ENCODE measurements at places on chromosomes 7 and 10.

GRCh38 chr7:42549866-42550485 lies 313.0 kb upstream of the GLI3 start:
- DNase-seq, result no peak

- no peak for DNase-seq
Observed at GRCh38 chr7:141232286-141233051, 158.6 kb downstream of the TMEM178B start.

GRCh38 chr7:1985936-1986335 lies 246.8 kb downstream of the MAD1L1 start:
- DNase-seq, result no peak

DNA sequence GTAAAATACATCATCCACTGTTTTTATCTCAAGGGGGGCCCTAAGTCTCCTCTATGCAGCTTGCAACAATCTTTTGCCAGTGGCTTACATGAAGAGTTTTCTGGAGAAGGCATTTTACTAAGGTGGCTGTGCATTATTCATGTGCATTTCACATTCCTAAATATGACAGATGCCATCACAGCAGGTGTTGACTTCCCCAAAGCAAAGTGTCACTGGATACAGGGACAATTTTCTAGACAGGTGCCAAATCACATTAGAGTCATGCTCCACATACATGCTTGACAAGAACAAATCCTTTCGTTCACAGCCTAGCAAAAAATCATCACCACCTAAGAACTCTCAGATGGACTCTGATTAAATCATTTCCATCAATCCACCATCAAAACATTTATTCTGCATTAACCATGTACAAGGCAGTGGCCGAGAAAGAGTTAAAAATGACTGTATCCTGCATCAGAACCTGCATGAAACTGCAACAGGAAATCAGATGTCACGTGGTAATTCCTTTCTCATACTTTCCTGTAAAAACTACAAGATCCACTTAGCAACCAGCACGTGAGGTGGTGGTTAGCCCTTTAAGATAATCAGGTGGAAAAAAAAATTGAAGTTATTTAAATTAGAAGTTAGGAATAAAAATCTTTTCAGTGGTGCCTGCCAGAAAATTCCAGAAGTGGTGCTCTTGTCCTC lies 88.2 kb upstream of the AFAP1L2 start:
- DNase-seq, result peak; percentile 38

GRCh38 chr7:86958380-86958779 lies 101.1 kb downstream of the ELAPOR2 start:
- DNase-seq, result no peak

DNA sequence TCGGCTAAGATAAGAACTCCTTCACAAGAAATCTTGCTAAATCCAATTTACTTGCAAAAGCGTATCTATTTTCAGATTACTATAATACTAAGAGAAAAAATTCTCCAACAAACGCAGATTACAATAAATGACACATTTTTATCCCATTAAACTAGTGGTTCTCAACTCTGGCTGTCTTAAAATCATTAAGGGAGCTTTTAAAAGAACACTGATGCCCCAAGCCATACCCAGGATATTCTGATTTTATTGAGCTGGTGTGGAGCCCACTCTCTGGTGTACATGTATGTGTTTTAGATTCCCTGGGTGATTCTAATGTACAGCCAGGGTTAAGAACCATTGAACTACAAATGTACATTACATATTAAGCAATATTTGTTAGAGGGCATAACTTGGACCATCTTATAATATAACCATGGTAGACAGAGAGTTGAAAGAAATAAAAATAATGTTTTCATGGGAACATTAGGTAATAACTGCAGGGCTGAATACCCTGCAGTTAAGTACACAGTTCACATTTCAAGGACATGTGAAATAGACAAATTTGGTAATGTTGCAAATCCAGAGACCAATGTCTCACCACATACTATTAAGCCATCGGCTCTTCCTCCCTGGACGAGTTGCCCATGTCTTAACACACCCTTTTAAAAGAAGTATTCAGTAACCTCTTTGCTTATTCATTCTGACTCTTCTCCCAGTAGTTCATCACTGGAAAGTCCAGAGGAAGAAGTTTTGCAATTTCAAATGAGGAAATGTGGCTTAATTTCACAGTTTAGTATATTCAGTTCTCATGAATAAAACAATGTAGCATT lies 6.2 kb downstream of the GSAP start:
- DNase-seq, result peak; percentile 66

DNA sequence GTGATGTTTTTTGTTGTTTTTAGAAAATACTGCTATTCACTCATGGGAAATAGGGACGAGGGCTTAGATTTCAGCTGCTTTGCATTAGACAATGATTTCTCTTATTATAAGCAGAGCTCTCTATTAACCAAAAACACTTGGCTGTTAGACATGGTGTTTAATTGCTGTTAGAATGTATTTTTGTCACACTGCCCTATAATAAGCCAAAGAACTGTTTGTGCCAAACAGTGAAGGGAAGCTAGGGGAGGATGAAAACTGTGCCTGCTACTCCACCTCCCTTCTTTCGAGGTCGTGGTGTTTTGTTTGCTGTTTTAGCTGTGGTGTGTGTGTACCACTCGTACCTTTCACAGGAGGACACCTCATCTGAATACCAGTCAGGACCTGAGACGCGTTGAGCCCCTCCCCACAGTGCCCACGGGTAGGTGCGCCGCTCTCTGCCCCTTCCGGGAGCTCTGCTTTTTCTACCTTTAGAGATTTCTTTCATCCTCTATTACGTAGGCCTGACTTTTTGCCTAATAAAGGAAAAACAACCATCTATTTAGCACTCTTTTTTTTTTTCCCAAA lies 57.9 kb downstream of the CUX1 start:
- DNase-seq, result no peak

- peak; percentile 80 for DNase-seq
Observed at GRCh38 chr7:102390697-102391484, 5.3 kb upstream of the PRKRIP1 start.

- no peak for DNase-seq
Observed at GRCh38 chr10:97873569-97873968, 23.9 kb downstream of the GOLGA7B start.

DNA sequence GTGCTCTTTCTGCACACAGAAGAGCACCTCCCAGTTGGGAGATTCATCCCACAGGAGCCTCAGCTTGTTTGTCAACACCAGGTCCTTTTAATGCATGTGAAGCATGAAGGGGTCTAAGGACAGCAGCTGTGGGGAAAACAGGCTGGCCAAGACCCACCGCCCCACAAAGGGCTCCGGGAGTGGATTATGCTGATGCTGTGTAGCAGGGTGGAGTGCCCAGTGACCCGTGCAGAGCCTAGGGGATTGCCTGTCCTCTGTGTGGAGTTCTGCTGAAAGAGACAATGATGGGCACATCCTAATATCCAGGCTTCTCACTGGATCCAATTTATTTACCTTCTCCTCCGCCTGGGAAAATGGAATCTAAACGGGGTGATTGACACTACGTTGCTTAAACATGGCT lies 74.0 kb downstream of the PIP4K2A start:
- no peak for DNase-seq

All from hematopoietic multipotent progenitor cell treated with erythropoietin and hydrocortisone succinate and interleukin-3 and kit ligand, for 4 days (in vitro differentiated cells).